ENCODE measurements at places on chromosomes 12 and 14.

- DNase-seq = no peak
These were observed 213.1 kb downstream of the PTPRO start for GRCh38 chr12:15535352-15535781.

DNA sequence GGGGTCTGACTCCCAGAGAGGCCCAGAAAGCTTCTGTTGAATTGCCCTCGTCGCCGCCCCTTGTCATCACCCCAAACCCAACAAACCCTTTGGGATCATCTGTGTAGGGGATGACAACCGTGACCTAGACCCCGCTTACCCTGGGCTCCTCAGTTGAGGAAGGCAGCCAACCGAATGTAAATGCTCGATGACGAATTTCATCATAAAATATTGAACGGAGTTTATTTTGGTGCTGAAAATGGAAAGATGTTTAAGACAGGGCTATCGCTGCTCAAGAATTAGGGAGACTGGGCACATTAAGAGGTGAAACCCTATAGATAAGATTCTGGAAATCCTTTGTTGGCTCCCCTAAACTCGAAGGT, 512 bp downstream of the ACTR10 start:
- DNase-seq = peak; percentile 36

DNA sequence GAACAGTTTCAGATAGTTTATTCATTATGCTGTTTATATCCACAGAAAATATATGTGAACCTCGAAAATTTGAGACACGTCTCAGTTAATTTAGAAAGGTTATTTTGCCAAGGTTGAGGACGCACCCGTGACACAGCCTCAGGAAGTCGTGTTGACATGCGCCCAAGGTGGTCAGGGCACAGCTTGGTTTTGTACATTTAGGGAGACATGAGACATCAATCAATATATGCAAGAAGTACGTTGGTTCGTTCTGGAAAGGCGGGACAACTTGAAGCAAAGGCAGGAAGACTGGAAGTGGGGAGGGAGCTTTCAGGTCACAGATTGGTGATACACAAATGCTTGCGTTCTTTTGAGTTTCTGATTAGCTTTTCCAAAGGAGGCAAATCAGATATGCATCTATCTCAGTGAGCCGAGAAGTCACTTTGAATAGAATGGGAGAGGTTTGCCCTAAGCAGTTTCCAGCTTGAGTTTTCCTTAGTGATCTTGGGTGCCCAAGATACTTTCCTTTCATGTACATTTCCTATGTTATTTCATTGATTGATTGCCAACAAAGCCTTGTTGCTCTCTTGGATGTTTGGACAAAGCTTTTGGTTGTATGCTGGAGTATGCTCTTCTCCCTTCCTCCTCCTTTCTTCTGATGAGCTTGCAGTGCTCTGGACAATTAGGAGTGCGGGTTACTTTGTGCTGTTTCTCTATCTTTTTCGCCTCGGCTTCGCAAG, 3.2 kb downstream of the SNAPC1 start:
- no peak for DNase-seq

DNA sequence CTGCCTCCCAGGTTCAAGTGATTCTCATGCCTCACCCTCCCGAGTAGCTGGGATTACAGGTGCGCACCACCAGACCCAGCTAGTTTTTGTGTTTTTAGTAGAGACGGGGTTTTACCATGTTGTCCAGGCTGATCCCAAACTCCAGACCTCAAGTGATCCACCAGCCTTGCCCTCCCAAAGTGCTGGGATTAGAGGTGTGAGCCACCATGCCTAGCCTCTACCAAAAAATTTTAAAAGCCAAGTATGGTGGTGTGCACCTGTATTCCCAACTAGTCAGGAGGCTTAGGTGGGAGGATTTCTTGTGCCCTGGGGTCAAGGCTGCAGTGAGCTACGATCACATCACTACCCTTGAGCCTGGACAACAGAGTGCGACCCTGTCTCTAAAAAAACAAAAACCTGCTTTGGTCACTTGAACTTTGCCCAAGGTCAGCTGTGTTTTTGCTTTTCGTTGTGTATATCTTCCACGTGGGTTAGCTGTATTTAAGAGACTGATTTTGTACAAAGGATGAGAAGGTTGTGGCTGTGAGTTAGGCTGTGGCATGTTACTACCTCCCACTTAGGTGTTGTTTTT, 12.7 kb downstream of the C12orf76 start:
- DNase-seq = no peak

DNA sequence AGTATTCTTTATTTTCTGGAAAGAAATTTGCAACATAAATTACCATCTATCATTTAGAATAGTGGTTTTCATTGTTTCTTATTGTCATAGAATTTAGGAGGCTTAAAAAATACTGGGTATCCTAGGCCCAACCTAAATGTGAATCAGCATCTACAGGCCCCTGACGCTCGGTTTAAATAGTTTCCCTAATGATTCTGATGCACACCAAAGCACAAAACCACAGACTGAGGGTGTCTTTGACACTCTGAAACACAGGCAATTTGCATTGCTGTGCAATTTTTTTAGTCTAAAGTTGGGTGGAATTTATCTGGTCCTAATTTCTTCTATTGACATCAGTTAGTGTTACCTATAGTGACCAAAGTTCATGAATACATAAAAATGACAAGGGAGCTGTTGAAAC, 87.6 kb upstream of the SSTR1 start:
- no peak for DNase-seq

DNA sequence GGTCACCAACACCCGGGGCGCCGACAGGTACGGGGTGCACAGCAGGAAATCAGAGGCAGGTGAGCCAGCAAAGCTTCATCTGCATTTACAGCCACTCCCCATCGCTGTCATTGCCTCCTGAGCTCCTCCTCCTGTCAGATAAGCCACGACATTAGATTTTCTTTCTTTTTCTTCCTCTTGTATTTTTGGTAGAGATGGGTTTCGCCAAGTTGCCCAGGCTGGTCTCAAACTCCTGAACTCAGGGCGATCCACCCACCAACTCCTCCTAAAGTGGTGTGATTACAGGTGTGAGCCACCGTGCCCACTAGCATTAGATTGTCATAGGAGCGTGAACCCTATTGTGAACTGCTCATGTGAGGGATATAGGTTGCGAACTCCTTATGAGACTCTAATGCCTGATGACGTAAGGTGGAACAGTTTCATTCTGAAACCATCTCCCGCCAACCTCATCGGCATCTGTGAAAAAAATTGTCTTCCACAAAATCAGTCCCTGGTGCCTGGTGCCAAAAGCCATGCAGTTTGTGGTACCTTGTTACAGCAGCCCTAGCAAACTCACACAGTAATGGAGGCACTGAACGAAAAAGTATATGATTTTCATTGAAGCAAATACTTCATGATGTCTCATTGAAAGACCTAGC, 1.5 kb downstream of the STYK1 start:
- no peak for DNase-seq

- no peak for DNase-seq
These were observed 93.8 kb downstream of the BCL11B start for GRCh38 chr14:99177886-99178835.

DNA sequence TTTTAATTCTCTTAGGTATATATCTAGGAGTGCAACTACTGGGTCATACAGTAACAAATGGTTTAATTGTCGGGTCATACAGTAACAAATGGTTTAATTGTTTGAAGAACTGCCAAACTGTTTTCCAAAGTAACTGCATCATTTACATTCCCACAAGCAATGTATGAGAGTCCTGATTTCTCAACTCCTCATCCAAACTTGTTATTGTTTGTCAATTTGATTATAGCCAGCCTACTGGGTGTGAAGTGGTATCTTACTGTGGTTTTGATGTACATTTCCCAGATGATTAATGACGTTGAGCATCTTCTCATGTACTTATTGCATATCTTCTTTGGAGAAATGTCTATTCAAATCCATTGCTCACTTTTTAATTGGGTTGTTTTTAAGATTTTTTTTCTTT, 67.6 kb upstream of the CFL2 start:
- peak; percentile 48 for DNase-seq

GRCh38 chr12:1655225-1655788, 26.3 kb downstream of the WNT5B start:
- DNase-seq = peak; percentile 47

DNA sequence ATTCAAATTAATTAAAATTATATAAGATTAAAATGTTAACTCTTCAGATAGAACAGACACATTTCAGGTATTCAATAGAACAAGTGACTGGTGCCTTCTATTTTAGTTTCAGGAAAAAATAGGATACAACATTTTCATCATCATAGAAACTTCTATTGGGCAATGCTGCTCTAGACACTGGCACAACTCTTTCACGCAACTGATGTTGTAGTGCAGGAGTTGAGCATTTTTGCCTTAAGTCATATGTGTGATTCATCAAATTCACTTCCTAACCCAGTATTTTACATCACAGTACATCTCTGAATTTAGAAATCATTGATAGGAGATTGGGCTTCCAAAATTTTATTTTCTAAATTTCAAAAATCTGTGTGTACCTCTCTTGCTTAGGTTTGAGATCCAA, 215.4 kb upstream of the DIO2 start:
- DNase-seq = peak; percentile 66

- DNase-seq = no peak
These were observed 25.8 kb upstream of the ACTN1 start for GRCh38 chr14:69004731-69005431.

- DNase-seq = no peak
These were observed 59.6 kb downstream of the PPFIA2 start for GRCh38 chr12:81699551-81699950.

- DNase-seq = peak; percentile 80
These were observed 2.6 kb downstream of the IFFO1 start for GRCh38 chr12:6553051-6553868.

DNA sequence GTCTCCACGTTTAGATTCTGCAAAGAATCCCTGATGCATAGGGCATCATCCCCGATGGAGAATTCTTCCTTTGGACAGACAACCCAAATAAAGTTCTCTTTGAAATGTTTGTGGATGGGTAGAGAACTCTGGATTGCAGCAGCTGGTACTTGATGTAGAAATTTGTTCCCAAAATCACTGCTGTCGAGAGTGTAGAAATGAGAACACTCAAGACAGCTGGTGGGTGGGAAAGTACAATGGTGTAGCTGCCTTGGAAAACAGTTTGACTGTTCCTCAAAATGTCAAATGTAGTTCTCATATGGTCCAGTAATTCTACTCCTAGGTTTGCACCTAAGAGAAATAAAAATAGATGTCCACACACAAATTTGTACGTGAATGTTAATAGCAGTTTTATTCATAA, 671.5 kb upstream of the TMEM132C start:
- no peak for DNase-seq

- DNase-seq = peak; percentile 50
These were observed 42.5 kb upstream of the MYBPC1 start for GRCh38 chr12:101552277-101552676.

- peak; percentile 45 for DNase-seq
These were observed 13.4 kb downstream of the AKAP5 start for GRCh38 chr14:64478634-64479250.

DNA sequence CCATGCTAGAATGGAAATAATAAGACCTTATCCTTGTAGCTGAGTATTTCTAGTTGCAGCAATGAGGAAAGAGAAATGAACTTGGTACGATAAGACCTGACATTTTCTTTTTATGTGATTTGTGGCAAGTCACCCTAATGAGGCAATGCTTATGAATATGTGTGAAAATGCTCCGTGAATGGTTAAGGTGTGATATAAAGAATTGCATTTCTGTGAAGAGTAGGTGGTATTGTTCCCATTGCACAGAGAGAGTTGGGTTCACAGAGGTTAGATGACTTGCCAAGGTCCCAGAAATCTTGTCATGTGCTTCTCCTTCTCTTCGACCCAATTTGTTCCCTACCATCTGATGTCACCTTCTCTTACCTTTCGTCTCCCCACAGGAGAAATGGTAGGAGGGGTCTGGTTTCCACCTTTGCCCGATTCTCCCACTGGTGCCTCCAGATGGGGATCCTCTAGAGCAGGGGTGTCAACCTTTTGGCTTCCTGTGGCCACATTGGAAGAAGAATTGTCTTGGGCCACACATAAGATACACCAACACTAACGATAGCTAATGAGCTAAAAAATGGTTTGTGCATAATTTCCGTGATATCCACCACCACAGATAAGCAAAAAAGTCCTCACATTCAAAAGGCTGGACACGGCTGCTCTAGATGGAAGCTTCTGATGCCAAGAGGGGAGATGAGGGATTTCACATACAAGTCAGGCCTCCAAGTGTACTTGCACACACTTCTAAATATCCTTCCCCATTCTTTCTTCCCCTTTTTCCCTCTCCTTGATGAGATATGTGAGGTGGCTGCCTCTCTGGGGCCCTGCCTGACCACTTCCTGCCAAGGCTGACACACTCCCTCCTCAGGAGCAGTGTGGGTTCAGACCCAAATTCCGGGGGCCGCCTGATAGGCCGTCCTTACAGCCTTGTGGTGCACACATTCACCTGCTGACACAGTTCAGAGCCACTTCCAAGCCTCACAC, 96.1 kb downstream of the PLXNC1 start:
- DNase-seq = peak; percentile 18

DNA sequence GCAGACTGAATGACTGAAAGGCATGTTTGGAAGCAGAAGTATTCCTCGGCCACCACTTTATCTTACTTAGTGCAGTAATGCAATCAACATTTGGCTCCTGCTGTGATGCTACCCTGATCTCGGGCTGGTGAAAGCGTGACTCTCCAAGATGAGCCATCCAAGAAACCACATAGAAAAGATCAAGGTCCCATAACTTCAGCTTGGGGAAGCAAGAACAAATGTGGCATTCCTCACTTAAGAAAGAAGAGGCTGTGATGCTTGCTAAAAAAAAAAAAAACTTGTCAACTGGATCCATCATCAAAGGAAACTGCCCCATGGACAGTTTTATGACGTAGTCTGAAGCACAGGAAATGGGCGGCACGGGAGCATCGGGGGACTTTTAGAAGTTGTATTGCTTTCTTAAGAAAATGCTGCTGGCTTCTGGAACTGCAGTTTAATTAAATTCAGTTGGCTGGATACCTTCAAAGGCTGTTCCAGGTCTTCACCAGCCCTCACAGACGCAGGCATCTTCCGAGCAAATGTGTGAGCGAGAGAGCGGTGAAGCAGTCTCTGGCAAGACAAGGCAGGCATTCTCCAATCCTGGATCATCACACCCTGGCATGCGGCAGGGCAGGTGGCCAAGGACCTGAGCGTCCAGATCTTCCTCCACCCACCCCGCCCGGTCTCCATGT, 38.2 kb upstream of the MAP1LC3B2 start:
- DNase-seq = peak; percentile 42

DNA sequence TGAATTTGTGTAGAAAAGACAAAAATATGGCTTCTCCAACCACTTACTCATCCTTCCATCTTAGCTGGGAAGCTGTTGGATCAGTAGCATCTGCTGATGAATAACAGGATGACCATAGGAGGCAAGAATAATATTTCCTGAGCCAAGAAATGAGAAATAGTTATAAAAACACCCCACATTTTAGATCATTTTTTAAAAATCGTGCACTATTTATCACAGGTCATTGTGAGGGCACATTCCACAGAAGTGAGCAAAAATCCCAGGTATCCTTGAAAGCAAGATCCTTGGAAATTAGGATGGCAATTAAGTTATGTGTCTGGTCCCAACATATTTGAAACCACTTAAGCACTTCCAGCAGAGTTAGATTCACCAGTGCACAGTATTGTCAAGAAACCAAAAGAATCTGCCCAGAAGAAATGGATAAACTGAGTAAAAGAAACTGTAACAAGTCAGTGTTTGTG, 8.4 kb downstream of the FAR2 start:
- DNase-seq = no peak

DNA sequence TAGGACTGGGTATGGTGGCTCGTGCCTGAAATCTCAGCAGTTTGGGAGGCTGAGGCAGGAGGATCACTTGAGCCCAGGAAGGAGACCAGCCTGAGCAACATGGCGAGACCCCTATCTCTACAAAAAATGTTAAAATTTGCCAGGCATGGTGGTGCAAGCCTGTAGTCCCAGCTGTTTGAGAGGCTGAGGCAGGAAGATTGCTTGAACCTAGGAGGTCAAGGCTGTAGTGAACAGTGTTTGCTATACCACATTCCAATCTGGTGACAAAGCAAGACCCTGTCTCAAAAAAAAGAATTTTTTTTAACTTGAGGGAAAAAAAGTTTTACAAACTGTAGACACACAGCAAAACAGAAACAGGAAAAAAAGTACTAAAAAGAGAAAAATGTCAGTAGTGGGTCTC, 2.3 kb upstream of the MAP3K9 start:
- DNase-seq = no peak
